ENCODE measurements at places on chromosomes 5 and 9.

DNA sequence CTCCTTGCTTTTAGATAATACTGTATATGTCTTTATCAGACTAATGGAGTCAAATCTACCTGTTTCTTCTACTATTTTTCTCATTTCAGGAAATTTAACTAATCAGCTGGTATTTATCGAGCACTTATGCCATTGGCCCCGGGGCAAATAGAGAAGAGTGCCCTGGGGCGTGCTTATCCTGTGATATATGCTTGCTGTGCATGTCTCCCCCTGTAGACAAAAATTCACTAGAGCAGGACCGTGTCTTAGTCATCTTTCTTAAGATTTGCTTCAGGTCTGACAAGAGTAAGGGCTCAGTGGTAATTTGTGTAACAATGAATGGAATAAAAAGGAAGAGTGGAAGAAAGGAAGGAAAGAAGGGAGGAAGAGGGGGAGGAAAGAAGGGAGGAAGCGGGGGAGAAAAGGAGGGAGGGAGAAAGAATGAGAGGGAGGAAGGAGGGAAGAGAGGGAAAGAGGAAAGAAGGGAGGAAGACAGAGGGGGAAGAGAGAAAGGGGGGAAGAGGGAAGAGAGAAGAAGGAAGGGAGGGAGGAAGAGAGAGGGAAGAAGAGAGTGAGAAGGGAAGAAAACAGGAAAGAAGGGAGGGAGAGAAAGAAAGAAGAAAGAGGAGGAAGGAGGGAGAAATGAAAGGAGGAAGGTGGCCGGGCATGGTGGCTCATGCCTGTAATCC lies 295.7 kb upstream of the PANK3 start:
- DNase-seq = no peak

- DNase-seq = no peak
Measured at GRCh38 chr5:109327570-109327969, 82.2 kb downstream of the PJA2 start.

- no peak for DNase-seq
Measured at GRCh38 chr5:88262116-88262515, 6.5 kb downstream of the TMEM161B start.

GRCh38 chr5:151084363-151084762 lies 3.5 kb upstream of the TNIP1 start:
- no peak for DNase-seq

- no peak for DNase-seq
Measured at GRCh38 chr5:167307042-167307441, 984.4 kb upstream of the WWC1 start.

- DNase-seq = no peak
Measured at GRCh38 chr5:125274938-125275724, 528.7 kb upstream of the ZNF608 start.

Data from activated T-cell treated with anti-CD3 and anti-CD28 coated beads for 24 hours (primary cell).